ENCODE measurements at places on chromosomes 2 and 18.

- DNase-seq, result no peak
Measured at GRCh38 chr18:2843146-2843545, 3.7 kb upstream of the EMILIN2 start.

DNA sequence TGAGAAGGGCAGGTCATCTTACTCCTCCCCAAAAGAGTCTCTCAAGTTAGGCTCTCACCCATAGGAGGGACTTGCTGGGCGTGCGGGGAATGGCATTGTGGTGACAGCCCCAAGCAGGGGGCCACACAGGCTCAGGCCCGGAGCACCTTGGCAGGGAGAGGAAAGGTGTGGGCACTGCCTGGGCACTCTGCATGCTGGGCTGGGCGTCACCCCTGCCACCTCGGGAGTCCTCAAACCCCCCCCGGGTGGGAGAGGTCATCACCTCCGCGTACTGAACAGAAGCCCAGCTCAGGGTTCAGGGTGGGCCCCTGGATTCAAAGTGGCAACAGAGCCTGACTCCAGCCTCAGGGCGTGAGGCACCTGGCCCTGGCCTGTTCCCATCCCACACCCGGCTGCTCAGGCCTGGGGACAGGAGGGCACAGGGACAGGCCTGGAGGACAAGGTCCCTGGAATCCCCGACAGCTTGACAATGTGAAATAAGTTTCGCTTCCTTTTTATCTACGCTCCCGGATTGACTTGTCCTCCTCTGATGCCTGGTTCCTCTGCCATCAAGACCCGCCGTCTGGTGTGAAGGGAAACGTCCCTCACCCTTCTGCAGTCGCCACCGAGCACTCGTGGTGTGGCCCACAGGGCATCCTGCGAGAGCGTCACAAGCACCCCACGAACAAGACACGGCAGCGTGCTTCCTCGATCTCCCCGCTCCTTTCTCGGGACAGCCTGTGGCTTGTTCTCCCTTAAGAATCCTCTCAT lies 97.8 kb downstream of the HDAC4 start:
- DNase-seq, result no peak

DNA sequence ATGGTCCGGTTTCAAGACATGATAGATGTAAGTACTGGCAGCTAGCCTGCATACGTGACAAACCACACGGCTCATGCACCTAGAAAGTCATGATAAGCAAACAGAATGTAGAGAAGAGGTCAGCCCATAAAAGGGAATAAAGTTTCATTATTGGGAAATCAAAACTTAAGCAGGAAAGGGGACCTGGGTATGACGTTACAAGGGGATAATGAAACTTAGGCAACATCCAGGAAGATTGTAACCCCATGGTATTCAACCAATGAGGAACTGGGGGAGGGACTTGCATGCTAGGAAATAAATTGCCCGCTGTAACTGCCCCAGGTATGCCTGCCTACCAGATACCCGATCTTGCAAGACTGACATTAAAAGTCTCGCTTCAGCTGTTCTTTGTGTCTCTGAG lies 1679.0 kb downstream of the SUCLG1 start:
- no peak for DNase-seq

DNA sequence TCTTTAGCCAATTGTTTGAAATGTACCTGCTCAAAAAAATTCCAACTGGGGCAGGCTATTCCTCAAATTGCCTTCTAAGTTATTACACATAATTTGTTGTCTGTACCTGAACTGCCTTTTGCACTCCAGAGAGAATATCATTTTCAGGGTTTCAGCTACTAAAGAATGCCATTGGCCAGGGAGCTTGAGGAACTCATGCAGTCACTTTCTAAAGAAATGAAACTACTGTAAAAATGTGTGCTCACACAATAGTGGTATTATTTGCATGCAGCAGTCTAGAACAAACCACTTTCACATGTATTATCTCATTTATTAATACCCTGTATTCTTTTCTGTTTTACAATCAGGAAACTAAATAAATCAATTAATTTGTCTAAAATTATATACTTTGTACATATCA lies 152.2 kb downstream of the PID1 start:
- no peak for DNase-seq

- DNase-seq, result no peak
Measured at GRCh38 chr18:5150894-5151293, 46.2 kb downstream of the AKAIN1 start.

- DNase-seq, result peak; percentile 34
Measured at GRCh38 chr2:234579231-234579962, 82.5 kb upstream of the ARL4C start.

- peak; percentile 75 for DNase-seq
Measured at GRCh38 chr18:3297025-3297984, 35.4 kb downstream of the MYL12B start.

DNA sequence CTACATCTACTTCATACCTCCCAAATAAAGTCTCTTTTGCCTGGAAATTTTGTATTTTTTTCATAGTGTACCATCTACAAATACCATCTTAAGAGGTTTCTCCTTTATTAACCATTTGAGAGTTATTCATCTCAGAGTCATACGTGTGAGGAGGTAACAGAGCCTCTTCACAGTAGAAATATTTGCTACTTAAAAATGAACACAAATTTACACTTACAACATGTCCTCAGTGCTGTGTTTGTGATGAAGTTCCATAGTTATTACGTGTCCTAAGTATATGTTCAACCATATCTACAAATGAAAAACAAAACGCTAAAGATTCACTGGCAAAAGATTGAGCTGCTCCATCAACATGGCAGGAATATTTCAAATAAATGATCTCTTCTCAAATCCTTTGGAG lies 48.5 kb upstream of the HNRNPA3 start:
- DNase-seq, result no peak

DNA sequence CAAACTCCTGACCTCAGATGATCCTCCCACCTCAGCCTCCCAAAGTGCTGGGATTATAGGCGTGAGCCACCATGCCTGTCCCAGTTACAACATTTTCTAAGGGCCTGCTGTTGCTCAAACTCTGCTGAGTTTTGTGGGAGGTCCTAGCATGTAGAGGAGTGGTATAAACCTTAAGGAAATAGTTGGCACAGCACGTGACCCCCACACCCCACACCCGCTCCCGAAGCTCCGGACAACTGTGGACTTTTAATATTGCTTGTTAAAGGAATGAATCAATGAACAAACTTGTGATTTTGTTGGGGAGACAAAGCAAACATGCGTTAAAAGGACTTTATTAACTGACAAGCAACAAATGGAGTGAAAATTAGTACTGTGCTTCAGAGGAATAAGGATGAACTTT lies 137.8 kb upstream of the GATA6 start:
- no peak for DNase-seq

- no peak for DNase-seq
Measured at GRCh38 chr2:151668737-151669136, 65.5 kb downstream of the NEB start.

- peak; percentile 42 for DNase-seq
Measured at GRCh38 chr2:33848486-33848885, 249.4 kb upstream of the FAM98A start.

DNA sequence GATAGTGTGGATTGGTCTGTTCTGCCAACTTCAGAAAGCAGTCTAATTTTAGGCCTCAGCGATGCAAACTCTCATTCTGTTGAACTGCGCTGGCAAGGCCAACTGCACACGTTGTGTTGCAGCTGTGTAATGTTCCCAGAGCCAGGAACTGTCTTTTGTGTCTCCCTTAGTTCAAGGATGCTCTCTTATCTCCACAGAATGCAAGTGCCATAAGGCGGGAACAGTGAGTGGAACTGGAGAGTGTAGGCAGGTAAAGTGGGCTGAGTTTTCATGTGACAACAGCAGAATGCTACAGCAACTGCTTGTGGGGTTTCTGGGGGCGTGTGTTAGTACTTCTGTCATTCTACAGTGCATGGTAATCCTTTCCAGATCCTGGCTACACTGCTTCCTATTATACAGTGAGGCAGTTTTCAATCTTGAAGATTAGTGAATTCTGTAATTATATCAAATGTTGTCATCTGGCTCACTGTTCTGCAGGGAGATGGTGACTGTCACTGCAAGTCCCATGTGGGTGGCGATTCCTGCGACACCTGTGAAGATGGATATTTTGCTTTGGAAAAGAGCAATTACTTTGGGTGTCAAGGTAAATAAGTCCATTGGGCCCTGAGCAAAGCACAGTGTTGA lies 125.8 kb downstream of the LAMA3 start:
- no peak for DNase-seq

- peak; percentile 65 for DNase-seq
Measured at GRCh38 chr2:55887901-55888624, 35.5 kb downstream of the EFEMP1 start.

DNA sequence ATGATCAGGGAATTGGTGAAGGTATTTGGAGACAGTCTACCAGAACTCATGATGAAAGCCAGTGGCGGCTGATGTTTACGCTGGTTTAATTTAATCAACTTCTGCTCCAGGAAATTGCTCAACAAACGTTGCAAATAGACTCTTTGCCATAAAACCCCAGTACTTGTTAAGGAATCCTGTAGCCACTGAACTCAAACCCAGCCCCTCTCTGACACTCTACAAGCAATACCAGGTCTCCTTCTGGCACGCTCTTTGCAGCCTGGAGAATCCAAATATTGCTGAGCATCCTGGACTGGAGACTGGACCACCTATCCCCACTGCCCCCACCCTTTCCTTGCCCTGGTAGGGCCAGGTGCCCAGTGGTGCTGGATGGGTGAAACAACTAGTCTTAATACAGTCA lies 308.2 kb downstream of the FBXO15 start:
- no peak for DNase-seq

- DNase-seq, result no peak
Measured at GRCh38 chr2:10232096-10232815, 70.4 kb upstream of the HPCAL1 start.

DNA sequence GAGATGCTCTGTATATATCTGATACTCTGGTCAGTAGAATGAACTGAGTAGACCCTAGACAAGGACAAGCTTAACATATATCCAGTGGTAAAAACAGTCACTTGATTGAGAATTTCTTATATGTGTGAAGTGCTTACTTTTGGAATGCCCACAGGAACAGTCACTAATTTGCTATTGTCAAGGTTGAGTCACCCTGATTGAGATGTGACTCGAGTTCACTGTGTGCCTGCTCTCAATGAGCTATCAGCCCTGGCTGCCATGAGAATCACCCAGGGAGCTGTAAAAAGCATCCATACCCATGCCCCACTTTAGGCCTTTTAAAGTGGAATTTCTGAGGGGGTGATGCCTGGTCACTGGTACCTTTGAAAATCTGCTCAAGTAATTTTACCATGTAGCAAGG lies 283.7 kb downstream of the SUCLG1 start:
- no peak for DNase-seq

DNA sequence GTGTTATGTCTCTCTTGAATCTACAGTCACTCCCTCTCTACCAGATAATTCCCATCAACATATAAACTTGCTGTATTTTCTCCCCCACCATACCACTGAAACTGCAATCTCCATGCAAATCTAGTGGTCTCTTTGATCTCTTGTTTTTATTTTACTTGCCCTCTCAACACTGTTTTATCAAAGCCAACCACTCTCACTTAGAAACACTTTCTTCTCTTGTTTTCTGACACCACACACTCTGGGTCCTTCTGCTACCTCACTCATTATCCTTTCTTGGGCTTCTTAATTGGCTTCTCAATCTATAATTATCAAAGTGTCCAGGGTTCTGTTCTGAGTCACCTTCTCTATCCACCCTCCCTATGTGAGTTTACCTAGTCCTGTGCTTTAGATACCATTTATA lies 2.0 kb upstream of the MCFD2 start:
- no peak for DNase-seq

GRCh38 chr2:62938126-62938525 lies 112.5 kb upstream of the OTX1 start:
- DNase-seq, result peak; percentile 48

- DNase-seq, result no peak
Measured at GRCh38 chr2:205837663-205838062, 155.4 kb downstream of the NRP2 start.

DNA sequence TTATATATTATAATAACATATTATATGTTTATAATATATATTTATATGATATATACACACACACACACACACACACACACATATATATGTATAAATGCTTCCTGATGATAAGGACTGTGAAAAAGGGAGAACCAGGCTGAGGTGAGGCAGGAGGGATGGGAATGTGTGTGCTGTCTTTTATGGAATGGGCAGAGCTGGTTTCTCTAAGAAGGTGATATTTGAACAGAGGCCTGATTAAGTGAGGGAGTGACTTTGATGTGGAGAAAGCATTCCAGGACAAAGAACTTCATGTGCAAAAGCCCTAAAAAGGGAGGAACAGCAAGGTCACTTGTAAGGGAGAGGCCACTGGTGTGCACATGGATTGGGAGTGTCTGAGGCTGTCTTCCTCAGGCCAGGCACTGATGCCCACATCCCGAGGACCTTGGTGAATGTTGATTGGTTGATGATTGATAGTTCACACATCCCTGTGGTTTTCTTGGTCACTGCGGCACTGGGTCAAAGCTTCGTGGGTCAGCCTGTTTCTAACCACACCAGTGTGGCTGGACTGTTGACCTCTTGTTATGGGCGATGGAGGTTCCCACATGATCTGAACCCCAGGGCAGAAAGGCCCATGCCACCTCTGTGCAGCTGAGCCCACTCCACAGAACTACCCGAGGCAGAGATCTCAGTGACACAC lies 196.9 kb downstream of the MYCN start:
- no peak for DNase-seq

DNA sequence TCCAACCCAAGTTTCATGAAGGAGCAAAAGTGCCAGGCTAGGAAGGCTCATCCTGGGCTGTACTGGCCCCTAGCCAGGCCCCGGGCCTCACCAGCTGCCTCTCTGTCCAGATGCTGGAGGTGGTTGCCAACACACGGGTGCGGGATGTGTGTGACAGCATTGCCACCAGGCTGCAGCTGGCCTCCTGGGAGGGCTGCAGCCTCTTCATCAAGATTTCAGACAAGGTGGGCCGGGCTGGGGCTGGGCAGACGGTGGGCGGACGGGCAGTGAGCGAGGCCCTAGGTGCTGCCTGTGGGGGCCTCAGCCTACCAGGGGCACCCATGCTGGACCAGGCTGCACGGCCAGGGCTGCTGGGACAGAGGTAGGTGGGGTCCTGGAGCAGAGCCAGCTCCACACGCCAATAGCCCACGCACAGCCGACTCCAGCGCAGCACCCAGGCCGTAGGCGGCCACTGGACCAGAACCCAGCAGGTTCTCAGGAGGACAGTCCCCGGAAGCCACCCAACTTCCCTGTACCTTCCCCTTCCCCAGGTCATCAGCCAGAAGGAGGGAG lies 11.8 kb upstream of the GPR17 start:
- peak; percentile 21 for DNase-seq

- DNase-seq, result no peak
Measured at GRCh38 chr18:57792631-57793301, 10.3 kb downstream of the ATP8B1 start.

Measured in AG10803 (cell line).